Esophagus squamous epithelium (tissue), 5 donors: ENCODE measurements at places on chromosomes 7 and 10. TPM values are rescaled to one million over a fixed set of nuclear protein-coding genes. Genes with fewer than 3 reads are reported as not detected.

DNA sequence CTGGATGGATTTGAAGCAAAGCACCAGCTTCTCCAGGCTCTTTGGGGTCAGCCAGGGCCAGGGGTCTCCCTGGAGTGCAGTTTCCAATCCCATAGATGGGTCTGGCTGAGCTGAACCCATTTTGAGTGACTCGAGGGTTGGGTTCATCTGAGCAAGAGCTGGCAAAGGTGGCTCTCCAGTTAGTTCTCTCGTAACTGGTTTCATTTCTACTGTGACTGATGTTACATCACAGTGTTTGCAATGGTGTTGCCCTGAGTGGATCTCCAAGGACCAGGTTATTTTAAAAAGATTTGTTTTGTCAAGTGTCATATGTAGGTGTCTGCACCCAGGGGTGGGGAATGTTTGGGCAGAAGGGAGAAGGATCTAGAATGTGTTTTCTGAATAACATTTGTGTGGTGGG lies 14.2 kb downstream of the LEP start:
- H3K27ac ChIP-seq, result no peak overlapping the region
- DNase-seq, result no peak
- peaks cover 10% of the 10 kb centered on the region for H3K4me1 ChIP-seq
- H3K4me3 ChIP-seq, result no peak overlapping the region

DNA sequence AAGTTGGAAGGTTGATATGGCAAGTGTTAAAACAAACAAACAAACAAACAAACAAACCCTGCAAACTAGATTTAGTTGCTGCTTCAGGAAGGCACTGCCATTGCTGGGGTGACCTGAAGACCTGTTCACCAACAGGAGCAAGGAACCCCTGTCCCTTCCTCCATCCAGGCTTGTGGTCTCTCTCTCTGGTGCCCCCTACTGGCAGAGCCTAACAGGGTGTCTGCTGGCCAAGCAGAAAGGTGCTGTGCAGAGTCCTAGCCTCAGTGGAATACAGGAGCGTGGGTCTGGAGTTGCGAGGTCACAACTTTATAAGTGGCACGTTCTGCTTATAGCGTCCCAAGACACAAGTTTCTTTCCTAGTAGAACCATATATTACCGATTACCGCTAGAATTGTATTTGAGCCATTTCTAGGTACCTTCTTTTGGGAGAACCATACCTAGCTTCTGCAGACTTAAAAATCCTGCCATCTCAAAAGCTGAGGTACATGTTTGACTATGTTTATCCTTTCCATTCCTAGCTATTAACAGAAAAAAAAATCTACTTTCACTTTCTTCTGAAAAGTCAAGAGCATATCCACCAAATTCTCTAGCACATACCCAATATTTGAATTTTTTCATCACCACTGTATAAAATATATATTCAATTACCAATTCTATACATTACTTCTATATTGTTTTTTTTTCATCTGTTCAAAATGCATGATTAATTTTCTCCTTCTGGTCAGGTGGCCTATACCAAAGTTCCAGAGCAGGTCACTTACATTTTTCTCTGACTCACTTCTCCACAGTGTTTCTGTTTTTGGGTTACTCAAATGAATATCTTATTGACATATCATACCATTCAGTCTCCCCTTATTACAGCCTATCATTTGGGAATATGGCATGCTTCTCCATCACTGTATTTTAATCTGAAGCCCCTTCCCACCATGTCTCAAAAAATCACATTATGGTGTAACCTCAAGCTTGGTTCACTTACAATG lies 29.1 kb upstream of the CALD1 start:
- H3K36me3 ChIP-seq, result no peaks in the 10 kb centered on the region
- H3K27me3 ChIP-seq, result no peaks in the 10 kb centered on the region
- H3K4me1 ChIP-seq, result peaks cover 19% of the 10 kb centered on the region

DNA sequence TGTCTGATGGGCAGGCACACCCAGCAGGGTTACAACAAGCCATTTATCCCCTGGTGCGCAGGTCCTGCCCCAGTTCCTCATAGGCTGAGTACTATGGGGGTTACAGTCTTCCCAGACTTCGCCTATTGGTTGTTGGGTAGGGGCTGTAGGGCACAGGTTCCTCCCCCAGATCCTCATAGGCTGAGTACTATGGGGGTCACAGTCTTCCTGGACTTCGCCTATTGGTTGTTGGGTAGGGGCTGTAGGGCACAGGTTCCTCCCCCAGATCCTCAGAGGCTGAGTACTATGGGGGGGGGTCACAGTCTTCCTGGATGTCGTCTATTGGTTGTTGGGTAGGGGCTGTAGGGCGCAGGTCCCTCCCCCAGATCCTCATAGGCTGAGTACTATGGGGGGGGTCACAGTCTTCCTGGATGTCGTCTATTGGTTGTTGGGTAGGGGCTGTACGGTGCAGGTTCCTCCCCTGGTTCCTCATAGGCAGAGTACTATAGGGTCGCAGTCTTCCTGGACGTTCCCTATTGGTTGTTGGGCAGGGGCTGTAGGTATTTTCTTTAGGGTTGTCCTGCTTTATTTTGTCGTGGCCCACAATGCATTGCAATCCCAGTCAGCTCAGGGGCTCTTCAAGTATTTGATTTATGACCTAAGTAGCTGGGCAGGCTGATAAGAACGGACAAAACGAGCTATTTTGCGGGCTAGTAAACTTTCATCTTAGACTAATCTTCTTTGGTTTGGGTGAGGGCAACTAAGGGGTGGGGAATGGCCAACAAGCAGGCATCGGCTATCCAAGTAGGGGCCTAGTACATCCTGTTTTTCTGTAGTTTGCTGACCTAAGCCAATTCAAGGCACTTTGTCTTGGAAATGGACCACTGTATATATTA lies 3.4 kb downstream of the LRRC27 start:
- H3K27ac ChIP-seq, result no peak overlapping the region
- H3K4me3 ChIP-seq, result no peak overlapping the region
- no peaks in the 10 kb centered on the region for H3K36me3 ChIP-seq
- peaks cover 30% of the 10 kb centered on the region for H3K4me1 ChIP-seq

- DNase-seq, result no peak
- H3K36me3 ChIP-seq, result no peaks in the 10 kb centered on the region
- H3K27ac ChIP-seq, result no peak overlapping the region
- H3K4me1 ChIP-seq, result no peaks in the 10 kb centered on the region
- no peak overlapping the region for H3K4me3 ChIP-seq
These were observed 11.7 kb downstream of the ANK3 start for GRCh38 chr10:60377955-60378354.

- no peaks in the 10 kb centered on the region for H3K27me3 ChIP-seq
- H3K4me1 ChIP-seq, result peaks cover 5% of the 10 kb centered on the region
- no peak for DNase-seq
- H3K36me3 ChIP-seq, result no peaks in the 10 kb centered on the region
- peak overlapping the region; percentile 80 for H3K27ac ChIP-seq
- peak overlapping the region; percentile 42 for H3K4me3 ChIP-seq
These were observed 84.2 kb upstream of the MKI67 start for GRCh38 chr10:128210215-128211063.

GRCh38 chr7:46189255-46189790 lies 268.3 kb upstream of the IGFBP3 start:
- no peak for DNase-seq
- H3K27ac ChIP-seq, result no peak overlapping the region
- no peak overlapping the region for H3K4me3 ChIP-seq
- no peaks in the 10 kb centered on the region for H3K4me1 ChIP-seq
- H3K27me3 ChIP-seq, result no peaks in the 10 kb centered on the region

DNA sequence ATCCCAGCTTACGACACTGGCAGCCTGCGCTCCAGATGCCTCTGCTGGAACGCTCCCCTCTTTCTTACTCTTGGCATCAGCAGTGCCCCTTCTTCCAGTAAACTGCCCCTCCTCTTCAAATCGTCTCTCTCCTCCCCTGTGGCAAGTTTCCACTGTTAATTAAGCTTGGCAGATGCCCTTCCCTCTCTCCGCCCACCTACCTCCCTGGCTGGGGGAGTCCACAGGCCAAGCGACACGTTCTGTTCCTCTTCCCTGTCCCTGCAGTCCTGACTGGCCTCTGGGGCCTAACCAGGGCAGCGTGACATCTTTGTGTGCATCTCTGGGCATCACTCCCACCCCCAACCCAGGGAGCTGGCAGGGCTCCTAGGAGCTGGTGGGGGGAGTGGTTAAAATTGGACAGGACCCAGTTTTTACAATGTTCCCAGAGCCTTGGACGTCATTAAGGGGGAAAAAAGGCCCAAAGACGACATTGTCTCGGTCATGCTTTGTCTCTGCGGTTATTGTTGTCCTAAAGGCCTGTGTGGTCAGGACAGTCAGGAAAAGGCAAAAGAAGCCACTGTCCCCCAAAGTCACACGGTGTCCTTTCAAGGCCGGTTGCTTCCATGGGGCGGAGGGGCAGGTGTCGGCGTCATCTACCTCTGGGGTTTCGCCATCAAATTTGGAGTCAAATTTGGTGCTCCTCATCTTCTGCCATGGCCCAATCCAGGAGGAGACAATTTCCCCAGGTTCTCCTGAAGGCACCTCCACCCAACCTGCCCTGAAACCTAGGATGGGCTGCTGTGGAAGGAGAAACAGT lies 54.2 kb downstream of the DLG5 start:
- H3K27me3 ChIP-seq, result no peaks in the 10 kb centered on the region
- peak overlapping the region; percentile 91 for H3K27ac ChIP-seq
- H3K36me3 ChIP-seq, result peaks cover 19% of the 10 kb centered on the region
- H3K4me1 ChIP-seq, result peaks cover 48% of the 10 kb centered on the region

DNA sequence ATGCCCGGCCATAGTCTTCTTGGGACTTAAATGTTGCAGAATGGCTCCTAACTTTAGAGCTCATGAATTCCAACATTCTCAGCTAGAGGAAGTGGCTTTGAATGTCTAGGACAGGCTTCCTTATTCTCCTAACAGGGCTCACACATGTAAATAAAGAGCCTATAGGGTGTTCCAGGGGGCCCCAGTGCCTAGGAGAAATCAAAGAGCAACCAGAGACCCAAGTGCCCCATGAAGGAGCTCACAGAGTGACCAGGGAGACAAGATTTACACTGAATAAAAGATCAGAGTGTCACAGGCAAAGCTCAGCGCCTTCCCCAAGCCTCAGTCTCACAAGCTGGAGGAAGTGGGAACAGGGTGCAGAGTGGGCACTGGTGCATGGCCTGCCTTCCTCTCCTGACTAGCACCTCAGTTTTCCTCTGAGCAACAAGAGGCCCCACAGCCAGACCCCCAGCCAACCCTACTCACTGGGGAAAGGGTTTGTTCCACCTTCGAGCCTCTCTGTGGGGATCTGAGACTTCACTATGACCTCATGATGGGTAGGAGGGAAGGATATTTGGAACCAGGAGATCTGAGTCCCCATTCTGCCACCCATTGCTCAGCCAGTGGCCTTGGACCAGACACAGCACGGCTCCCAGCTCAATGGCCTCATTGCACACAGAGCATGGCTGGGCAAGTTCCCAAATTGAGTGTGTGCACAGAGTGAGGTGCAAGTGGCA lies 16.0 kb downstream of the TMEM273 start:
- H3K36me3 ChIP-seq, result no peaks in the 10 kb centered on the region
- H3K4me3 ChIP-seq, result no peak overlapping the region
- DNase-seq, result no peak
- H3K4me1 ChIP-seq, result peaks cover 6% of the 10 kb centered on the region
- H3K27ac ChIP-seq, result no peak overlapping the region

GRCh38 chr10:17989908-17990767 lies 38.4 kb downstream of the SLC39A12 start:
- no peaks in the 10 kb centered on the region for H3K27me3 ChIP-seq
- no peak overlapping the region for H3K4me3 ChIP-seq
- DNase-seq, result no peak
- no peaks in the 10 kb centered on the region for H3K4me1 ChIP-seq

GRCh38 chr7:85111761-85112160 lies 75.1 kb downstream of the SEMA3D start:
- no peaks in the 10 kb centered on the region for H3K27me3 ChIP-seq
- no peaks in the 10 kb centered on the region for H3K36me3 ChIP-seq

DNA sequence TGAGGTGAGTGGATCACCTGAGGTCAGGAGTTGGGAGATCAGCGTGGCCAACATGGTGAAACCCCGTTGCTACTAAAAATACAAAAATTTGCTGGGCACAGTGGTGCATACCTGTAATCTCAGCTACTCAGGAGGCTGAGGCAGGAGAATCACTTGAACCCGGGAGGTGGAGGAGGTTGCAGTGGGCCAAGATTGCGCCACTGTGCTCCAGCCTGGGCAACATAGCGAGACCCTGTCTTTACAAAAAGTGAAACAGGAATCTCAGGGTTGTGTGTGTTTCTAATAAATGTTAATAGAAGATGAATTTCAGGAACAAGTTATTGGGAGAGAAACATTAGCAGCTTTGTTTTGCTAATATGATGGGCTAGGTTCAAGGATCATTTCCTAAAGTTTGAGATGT lies 19.9 kb downstream of the PPP2R2D start:
- H3K27ac ChIP-seq, result peak overlapping the region; percentile 9
- no peak overlapping the region for H3K4me3 ChIP-seq
- H3K4me1 ChIP-seq, result peaks cover 26% of the 10 kb centered on the region
- no peaks in the 10 kb centered on the region for H3K36me3 ChIP-seq

DNA sequence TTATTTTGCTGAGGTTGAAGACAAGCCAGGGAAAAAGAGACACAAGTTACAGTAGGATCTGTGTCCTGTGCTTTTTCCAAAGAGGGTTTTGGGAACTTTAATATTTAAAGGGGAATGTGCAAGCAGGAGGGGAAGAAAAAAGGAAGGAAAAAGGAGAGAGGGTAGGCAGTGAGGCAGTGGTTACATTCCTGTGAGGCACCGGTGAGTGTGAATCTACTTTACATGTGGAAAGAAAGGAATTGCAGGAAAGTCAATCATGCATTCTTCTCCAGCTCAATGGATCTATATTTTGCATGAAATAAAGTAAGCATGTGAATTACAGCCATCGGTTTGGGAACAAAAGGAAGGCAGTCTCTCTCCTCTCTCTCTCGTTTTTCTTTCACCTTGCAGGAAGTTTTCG lies 12.6 kb upstream of the DYNC2I1 start:
- H3K36me3 ChIP-seq, result no peaks in the 10 kb centered on the region
- no peak overlapping the region for H3K4me3 ChIP-seq
- no peak for DNase-seq
- no peaks in the 10 kb centered on the region for H3K27me3 ChIP-seq
- H3K27ac ChIP-seq, result no peak overlapping the region

The ANKRD7 gene
- not detected for total RNA-seq

The HGF gene
- total RNA-seq, result 0.79 TPM

The C10orf53 gene
- not detected for total RNA-seq

The ZP3 gene
- total RNA-seq, result 4.1 TPM

The SH2D4B gene
- not detected for total RNA-seq

The EVX1 gene
- not detected for total RNA-seq

The TBX20 gene
- total RNA-seq, result not detected

The ZNF22 gene
- total RNA-seq, result 3.9 TPM

The OPALIN gene
- total RNA-seq, result not detected

The SYCE1 gene
- not detected for total RNA-seq

The ASB10 gene
- not detected for total RNA-seq
